Right ventricle myocardium inferior (tissue), 1 donor: ENCODE measurements at places on chromosomes 1 and 21.

- DNase-seq = no peak
Measured at GRCh38 chr1:4963251-4963650, 308.8 kb downstream of the AJAP1 start.

DNA sequence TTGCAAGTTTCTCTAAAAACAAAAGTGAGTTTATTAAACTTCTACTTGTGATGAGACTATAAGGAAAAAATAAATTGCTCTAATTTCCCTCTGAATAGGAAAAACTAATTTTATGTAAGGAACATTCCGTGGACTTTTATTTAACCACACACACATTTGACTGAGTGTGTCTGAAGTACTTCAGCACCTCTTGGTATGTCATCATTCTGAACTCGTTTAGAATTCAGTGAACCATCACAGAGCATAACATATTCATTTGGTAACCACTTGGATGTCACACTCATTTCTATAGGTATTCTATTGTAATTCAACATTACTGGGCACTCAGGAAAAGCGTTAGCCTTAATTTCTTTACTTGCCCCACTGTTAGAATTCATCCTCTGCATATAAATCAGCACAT lies 79.1 kb downstream of the RGS21 start:
- DNase-seq = no peak

GRCh38 chr1:95323123-95323522 lies 89.1 kb downstream of the RWDD3 start:
- DNase-seq = no peak

GRCh38 chr1:162297208-162297607 lies 79.4 kb downstream of the SPATA46 start:
- DNase-seq = no peak
